Aortic smooth muscle cell (primary cell): ENCODE measurements at places on chromosomes 2 and 18. TPM values are rescaled to one million over a fixed set of nuclear protein-coding genes. Genes with fewer than 3 reads are reported as not detected.

The ANTXR1 gene
- total RNA-seq: 86.4 and 170 TPM in 2 replicates

The REEP1 gene
- 0.26 and 0.50 TPM in 2 replicates for total RNA-seq

The TUBA3E gene
- total RNA-seq: not detected in 2 replicates

The LRATD1 gene
- 0.26 TPM in 1 of 2 replicates, not detected in the other for total RNA-seq

The RESP18 gene
- total RNA-seq: not detected in 2 replicates

The RAD51AP2 gene
- total RNA-seq: not detected in 2 replicates
